ENCODE measurements at places on chromosomes 6 and 20. TPM values are rescaled to one million over a fixed set of nuclear protein-coding genes. Genes with fewer than 3 reads are reported as not detected.

Gene ANGPT4
- not detected for total RNA-seq

DNA sequence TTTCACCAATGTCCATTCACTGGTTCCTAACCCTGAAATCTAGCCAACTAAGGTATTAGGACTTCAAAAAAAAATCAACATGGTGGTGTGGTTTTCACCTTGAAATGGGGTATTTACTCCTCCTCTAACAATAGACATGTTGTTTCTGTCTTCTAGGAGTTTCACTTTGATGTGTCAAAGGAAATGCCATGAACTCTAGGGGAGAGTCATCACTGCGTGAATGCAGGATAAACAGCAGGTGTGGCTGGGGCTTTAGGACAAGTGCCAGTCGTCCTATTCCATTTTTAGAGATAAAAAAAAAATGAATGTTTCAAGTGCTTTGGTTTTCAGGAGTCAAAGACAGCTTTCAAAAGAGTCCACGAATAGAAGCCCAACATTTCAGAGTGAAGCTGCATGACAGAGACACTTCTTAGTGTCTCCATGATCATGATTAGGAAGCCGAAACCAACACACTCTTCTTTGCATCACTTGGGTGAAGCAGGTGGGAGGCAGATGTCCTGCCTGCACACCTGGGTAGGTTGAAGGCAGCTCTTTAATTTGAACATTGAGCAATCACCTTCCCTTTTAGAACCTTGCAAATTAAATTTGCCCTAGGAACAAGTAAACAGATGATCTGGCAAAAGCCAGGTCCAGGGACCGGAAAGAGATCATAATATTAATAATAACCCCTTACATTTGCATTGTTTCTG lies 328.5 kb upstream of the PRDM1 start:
- H3K36me3 ChIP-seq, result no peaks in the 10 kb centered on the region
- H3K4me1 ChIP-seq, result no peaks in the 10 kb centered on the region
- H3K4me3 ChIP-seq, result no peak overlapping the region
- no peak overlapping the region for H3K27ac ChIP-seq
- H3K27me3 ChIP-seq, result no peaks in the 10 kb centered on the region

Gene UNC5CL
- total RNA-seq, result 3.3 TPM

DNA sequence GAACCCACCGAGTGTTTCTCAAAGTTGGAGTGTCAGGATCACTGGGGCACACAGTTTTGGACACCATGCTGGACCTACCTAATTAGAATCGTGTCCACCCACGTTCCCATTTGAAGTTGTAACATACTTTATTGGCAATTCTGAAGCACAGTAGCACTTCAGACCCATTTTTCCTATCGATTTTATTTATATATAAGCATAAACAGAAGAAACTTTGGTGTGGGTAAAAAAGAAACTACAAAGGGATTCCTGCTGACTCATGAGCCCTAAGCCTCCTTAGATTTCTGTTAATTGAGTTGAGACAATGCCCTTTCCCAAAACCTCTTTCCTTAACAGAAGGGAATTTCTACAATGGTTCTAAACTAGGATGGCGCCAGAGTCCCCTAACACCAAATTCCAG lies 398.0 kb downstream of the CDKAL1 start:
- DNase-seq, result no peak
- 0 out of 2 replicates have a peak, but pooled peaks cover 3% of the 10 kb centered on the region for H3K4me1 ChIP-seq
- no peak overlapping the region for H3K27ac ChIP-seq
- no peaks in the 10 kb centered on the region for H3K27me3 ChIP-seq

Gene DIDO1
- 35.4 TPM for total RNA-seq

- no peaks in the 10 kb centered on the region for H3K36me3 ChIP-seq
- DNase-seq, result no peak
- H3K4me1 ChIP-seq, result no peaks in the 10 kb centered on the region
- no peak overlapping the region for H3K4me3 ChIP-seq
- no peaks in the 10 kb centered on the region for H3K27me3 ChIP-seq
- H3K27ac ChIP-seq, result no peak overlapping the region
These were observed 246.8 kb downstream of the QKI start for GRCh38 chr6:163661272-163661671.

DNA sequence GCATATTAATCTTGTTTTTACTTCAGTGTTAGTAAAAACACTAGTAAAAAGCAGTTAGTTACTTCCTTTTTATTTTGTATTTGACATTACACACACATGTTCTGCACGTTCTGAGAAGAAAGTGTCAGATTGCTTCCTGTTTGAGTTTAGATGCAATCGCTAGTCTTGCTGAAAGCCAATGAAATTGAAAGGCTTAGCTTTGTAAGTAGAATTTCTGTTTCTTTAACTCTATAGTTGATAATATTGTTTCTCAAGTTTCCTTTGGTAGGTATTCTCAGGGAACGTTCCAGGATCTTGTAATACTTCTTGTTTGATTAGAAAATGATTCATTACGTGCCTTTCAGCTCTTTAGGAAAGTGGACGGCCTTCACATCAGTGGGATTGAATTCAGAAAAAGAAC lies 55.0 kb downstream of the CDKAL1 start:
- no peak for DNase-seq
- H3K4me1 ChIP-seq, result 0 out of 2 replicates have a peak, but pooled peaks cover 4% of the 10 kb centered on the region
- no peaks in the 10 kb centered on the region for H3K36me3 ChIP-seq
- H3K27ac ChIP-seq, result no peak overlapping the region

- H3K27ac ChIP-seq, result no peak overlapping the region
- no peaks in the 10 kb centered on the region for H3K36me3 ChIP-seq
- no peak for DNase-seq
- no peaks in the 10 kb centered on the region for H3K27me3 ChIP-seq
- H3K4me1 ChIP-seq, result peaks cover 3% of the 10 kb centered on the region
These were observed 135.2 kb downstream of the RFPL4B start for GRCh38 chr6:112482373-112482772.

Gene ENPP5
- not detected for total RNA-seq

Gene TGM3
- not detected for total RNA-seq

- no peaks in the 10 kb centered on the region for H3K36me3 ChIP-seq
- no peak for DNase-seq
- no peak overlapping the region for H3K27ac ChIP-seq
These were observed 132.6 kb upstream of the BTN3A2 start for GRCh38 chr6:26232306-26232939.

DNA sequence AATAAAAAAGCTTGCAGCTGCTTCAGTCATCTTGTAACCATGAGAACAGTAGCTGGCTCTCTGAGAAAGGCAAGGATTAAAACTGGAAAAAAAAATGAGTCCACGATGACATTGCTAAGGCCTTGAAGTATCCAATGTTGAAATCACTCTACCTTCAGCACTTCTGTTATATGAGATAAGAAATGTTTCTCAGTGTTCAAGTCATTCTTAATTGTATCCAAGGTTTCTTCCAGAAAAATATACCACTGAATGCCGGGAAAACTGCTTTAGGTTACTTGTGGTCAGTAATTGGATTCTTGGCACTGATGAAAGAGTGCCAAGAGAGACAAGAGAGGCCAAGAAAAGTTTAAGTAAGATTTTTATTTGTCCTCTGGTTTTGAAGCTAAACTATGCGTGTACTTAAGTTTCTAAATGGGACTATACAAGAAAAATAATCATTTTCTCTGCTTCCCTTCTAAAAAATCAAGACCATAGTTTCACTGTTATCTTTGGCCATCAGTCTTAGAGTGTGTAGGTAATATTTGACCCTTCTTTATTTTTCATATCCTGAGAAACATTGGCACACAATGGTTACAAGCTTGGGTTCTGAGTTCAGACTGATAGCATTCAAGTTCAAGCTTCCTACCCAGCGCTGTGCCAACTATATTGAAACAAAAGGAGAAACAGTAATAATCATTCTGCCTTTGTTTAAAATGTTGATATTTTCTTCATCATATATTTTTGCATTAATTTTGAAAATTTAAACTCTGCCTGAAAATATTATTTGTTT lies 84.6 kb downstream of the TRDN start:
- no peaks in the 10 kb centered on the region for H3K36me3 ChIP-seq
- no peak overlapping the region for H3K4me3 ChIP-seq
- H3K4me1 ChIP-seq, result no peaks in the 10 kb centered on the region
- no peaks in the 10 kb centered on the region for H3K27me3 ChIP-seq
- no peak overlapping the region for H3K27ac ChIP-seq

- no peak overlapping the region for H3K4me3 ChIP-seq
- H3K36me3 ChIP-seq, result no peaks in the 10 kb centered on the region
- no peak for DNase-seq
- H3K27me3 ChIP-seq, result no peaks in the 10 kb centered on the region
- H3K27ac ChIP-seq, result no peak overlapping the region
These were observed 155.2 kb upstream of the VGLL2 start for GRCh38 chr6:117110146-117110545.

All from Karpas-422 (cell line).